Activated CD4-positive, CD25-positive, alpha-beta regulatory T cell treated with anti-CD3 and anti-CD28 coated beads, Interleukin-2, amount 50 U/mL, for 16 hours (primary cell): ENCODE measurements at places on chromosomes 1 and 21.

DNA sequence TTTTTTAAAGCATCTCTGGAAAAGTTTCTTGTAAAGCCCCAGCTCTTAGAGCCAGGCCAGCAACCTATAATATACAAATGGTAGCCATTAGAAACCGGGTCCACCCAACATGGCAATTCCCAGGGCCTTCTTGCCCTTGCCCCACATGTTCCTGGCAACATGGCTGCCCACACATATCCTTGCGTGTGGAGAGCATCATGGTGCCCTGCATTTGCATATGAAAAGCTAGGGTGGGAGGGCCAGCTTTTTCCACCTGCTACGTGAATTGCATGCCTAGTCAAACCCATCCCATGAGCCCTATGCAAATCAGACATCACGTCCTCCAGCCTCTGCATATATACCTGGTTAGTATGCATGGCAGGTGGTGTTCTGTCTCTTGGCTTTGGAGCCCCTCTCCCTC lies 88.2 kb downstream of the RABGAP1L start:
- DNase-seq = no peak

GRCh38 chr1:209048941-209049669 lies 534.4 kb upstream of the CAMK1G start:
- DNase-seq = no peak

- no peak for DNase-seq
Measured at GRCh38 chr1:12516741-12517140, 101.3 kb downstream of the DHRS3 start.

DNA sequence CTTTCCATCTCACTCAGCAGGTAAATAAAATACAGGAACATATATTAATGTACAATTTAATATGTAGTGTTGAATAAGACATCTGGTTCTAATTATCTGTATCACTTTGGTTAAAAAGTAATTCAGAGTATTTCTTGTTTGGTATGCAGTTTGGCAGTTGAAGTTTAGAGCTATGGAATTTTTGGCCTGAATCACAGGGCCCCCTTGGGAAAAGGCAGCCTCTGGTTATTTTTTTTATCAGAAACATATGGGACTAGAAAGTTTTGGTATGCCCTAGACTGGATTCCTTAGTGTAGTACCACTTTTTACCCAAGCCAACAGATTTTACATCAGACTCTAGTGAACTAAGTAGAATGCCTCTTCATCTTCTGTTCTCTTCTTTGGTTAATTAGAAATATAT lies 26.4 kb downstream of the CNST start:
- DNase-seq = no peak

- DNase-seq = no peak
Measured at GRCh38 chr1:229326601-229327000, 16.2 kb downstream of the CCSAP start.

DNA sequence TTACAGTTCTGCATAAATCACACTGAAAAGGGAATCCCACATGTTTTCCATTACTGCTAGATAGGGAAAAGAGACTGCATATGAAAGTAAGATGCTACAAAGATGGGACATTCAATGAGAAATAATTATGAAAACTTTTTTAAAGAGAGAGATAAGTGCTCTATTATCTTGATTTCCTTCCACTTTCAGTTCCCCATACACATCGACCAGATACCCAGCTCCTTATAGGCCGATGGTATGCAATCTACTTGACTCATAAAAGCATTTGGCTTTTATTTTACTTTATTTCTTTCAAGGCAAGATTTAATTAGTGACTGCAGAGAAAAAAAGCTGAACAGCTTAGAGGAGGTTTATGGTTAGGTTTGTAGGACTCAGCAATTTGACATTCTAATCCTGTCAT lies 13.1 kb downstream of the BRINP2 start:
- no peak for DNase-seq

GRCh38 chr1:19676438-19676922 lies 11.8 kb downstream of the HTR6 start:
- DNase-seq = no peak

GRCh38 chr1:227855687-227856086 lies 40.2 kb downstream of the PRSS38 start:
- DNase-seq = no peak

GRCh38 chr1:111471012-111471411 lies 2.8 kb upstream of the C1orf162 start:
- peak; percentile 39 for DNase-seq

DNA sequence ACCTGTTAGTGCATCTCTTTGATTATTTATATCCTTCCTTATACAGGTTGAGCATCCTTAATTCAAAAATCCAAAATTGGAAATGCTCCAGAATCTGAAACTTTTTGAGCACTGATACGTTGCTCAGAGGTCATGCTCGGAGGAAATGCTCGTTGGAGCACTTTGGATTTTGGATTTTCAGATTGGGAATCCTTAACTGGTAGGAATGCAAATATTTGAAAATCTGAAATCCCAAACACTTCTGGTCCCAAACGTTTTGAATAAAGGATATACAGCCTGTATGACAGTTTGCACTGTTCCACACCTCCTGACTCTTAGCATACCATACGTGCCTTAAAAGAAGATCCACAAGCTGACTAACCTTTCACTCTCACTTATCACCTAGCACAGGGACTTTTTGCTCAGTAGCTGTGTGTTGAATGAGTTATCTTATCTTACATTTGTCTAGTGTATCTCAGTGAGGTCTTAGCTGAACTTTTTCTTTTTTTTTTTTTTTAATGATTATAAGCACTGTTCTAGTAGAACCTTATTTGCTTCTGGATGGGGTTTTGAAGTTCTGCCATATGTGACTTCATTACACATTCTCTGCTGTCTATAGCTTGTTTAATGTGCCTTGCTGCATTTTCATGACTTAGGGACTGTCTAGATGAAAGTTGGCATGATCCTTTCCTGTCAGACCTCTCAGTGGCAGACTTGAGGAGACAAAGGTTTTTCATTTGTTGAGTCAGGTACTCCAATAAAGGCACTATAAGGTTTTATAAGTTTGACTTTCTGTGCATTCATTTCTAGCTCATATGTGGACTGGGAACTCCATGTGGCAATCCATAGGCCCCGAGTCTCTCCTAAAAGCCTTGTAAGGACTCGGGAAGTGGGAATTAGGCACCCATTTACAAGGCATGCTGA lies 21.6 kb downstream of the PTGFRN start:
- no peak for DNase-seq

GRCh38 chr1:223622132-223622842 lies 43.2 kb downstream of the CAPN8 start:
- DNase-seq = no peak

- no peak for DNase-seq
Measured at GRCh38 chr1:59641836-59642235, 172.9 kb upstream of the HOOK1 start.

DNA sequence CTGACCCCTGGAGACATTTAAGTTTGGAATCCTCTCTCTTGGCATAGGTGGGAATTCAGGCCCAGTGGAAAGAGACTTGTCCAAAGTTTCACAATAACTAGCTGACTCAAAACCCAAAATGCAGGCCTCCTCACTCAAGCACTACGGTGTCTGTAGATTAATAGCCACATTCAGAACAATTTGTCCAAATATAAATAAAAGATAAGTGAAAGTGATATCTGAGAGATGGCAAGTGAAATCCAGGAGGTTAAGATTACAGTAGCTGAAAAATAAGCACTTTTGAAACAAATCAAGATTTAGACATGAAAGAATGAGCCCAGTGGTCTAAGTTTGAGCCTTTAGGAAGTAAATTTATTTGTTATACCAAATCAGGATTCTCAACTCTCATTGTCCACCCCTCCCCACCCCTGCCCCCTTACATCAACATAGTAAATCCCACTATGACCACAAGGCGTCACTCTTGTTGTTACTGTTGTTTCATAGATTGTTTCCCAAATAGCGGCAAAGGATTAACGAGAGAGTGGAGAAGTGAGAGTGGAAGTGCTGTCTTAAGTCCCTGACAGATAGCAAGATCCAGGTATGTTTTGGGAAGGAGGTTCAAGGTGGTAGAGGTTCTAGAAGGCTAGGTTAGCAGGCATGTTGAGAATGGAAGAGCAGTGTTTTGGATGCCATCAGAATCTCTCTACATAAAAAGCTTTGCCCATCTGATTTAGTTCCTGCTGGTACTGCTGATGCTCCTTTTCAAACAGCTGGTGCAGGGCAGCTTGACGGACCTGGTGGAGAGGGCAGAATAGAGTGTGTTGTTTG lies 7.1 kb upstream of the TPM3 start:
- DNase-seq = peak; percentile 21

DNA sequence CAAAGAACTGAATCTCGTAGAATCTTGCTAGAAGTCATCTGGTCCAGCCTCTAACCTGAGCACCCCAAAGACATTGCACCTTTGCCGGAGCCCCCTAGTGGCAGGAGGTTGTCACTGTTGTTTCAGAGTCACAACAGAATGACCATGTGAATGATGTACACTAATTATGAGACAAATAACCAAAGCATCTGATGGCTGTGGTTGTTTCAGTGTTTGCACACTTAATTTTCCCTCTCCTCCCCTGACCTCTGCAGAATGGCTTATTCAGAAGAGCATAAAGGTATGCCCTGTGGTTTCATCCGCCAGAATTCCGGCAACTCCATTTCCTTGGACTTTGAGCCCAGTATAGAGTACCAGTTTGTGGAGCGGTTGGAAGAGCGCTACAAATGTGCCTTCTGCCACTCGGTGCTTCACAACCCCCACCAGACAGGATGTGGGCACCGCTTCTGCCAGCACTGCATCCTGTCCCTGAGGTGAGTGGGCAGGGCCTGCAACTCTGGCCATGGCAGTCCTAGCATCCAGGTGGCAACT lies 26.4 kb downstream of the TRAF5 start:
- DNase-seq = peak; percentile 53

DNA sequence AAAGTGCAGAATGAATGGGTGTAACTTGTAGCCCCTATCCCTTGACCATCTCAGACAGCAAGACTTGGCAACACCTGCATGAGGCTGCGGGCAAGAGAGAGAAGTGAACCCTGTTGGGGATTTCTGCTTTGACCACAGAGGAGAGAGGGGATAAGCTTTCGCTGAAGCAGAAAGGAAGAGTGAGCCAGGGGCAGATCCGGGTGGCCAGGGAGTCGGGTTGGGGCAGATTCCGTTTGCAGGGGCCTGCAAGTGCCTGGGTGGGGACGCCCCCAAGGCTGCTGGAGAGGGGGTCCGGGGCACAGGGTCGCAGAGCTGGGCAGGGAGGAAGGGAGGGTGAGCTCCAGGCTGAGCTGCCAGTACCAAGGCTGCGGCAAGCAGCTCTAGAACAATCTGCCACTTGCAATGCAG lies 25.3 kb upstream of the PIK3CD start:
- no peak for DNase-seq

DNA sequence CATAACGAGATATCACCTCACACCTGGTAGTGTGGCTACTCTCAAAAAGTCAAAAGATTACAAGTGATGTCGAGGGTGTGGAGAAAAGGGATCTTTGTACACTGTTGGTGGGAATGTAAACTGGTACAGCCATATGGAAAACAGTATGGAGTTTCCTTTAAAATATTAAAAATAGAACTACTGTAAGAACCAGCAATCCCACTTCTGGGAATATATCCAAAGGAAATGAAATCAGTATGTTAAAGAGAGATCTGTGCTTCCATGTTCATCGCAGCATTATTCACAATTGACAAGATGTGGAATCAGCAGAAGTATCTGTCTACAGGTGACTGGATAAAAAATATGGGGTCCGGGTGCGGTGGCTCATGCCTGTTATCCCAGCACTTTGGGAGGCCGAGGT lies 7.6 kb upstream of the PIK3C2B start:
- DNase-seq = no peak

- no peak for DNase-seq
Measured at GRCh38 chr21:38859852-38860251, 54.1 kb downstream of the ETS2 start.

- DNase-seq = no peak
Measured at GRCh38 chr1:29264773-29265389, 28.6 kb downstream of the PTPRU start.

- no peak for DNase-seq
Measured at GRCh38 chr21:33299181-33299752, 25.5 kb upstream of the IFNAR1 start.

DNA sequence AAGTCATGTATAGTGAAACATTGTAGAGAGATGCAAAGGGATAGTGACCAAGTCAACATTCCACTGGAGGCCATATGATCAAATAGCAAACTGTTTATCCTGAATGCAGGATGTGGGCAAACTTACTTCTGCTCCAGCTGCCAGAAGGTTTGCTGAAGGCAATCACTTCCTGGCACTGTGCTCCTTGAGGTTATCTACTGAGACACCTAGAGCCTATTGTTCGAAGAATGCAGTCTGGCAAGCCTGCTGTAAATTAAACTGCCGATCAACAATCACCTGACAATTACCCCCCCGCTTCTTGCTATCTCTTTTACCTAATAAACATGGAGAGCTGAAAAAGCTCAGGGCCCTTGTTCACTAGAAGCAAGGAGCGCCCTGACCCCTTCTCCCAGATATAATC lies 139.4 kb upstream of the B3GALT2 start:
- no peak for DNase-seq

DNA sequence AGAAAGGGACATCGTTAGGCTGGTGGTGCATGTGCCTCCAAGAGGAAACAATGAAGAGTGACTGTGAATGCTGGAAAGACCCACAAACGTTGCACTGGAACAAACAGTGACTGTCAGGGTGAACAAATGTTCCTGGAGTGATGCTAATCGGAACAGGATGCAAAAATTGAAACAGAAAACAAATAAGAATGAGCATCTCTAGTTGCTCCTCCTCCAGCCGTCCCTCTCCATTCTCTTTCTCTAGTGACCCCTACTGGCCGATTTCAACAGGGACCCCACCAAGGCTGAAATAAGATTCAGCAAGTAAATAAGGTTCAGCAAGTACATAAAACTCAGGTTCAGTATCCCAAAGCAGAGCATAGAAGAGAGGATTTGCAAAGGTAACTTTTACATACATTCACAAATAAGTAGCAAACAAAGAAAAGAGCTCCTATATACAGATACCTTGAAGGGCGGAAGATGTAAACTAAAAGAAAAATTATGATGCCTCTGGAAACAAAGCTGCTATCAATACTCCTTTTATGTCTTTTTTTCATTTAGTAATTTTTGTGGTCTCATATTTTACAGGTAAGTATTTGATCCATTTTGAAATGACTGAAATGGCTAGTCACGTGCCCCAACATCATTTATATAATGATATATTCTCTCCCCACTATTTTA lies 836.1 kb upstream of the ADAMTS5 start:
- no peak for DNase-seq

- no peak for DNase-seq
Measured at GRCh38 chr1:190138266-190138665, 339.4 kb downstream of the BRINP3 start.

DNA sequence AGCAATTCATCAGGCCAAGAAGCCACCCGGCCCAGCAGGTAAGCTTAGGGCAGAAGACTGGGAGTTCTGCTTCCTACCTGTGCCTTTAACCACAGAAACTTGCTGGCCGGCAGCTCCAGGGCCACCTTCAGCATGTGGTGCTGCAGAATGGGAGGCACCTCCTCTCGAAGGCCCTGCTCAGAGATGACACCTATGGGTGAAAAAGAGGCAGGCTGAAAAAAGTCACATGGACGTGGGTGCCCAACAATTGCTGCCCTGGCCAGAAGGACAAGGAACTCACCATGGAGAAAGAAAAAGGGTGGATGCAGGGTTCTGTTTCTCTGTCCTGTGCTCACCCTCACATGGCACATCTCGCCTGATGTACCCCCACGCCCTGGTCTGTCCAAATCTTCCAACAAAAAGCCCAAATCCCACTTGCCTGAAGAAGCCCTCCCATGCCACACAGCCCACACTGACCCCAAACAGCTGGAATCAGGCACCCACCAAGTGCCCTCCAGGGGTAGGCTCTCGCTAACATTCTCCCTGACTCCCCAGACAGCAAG lies 33.0 kb downstream of the URB1 start:
- DNase-seq = no peak

GRCh38 chr1:99670583-99670982 lies 24.7 kb downstream of the PALMD start:
- no peak for DNase-seq
